EH (cell line): ENCODE measurements at places on chromosomes 3 and 15.
A peak's percentile ranks its signal among the peaks of the same experiment; 100 is the strongest.

DNA sequence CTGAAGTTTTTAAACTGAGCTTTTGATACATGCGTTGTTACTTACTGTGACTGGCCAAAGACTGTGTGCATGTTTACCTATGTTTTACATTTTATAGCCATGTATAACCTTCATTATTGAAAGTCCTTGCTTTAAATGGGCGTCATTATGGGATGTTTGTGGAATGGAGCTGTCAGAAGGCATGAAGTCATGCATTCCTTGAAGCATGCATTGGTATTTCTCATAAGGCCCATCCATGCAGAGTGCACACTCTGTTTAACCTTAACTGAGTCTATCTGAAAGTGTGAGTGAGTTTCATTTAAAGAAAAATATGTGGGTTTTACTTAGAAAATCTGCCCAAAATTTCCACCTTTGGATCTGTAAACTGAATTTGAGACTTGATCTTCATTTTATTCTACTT, 51.1 kb downstream of the PSMD6 start:
- peak; percentile 84 for DNase-seq

DNA sequence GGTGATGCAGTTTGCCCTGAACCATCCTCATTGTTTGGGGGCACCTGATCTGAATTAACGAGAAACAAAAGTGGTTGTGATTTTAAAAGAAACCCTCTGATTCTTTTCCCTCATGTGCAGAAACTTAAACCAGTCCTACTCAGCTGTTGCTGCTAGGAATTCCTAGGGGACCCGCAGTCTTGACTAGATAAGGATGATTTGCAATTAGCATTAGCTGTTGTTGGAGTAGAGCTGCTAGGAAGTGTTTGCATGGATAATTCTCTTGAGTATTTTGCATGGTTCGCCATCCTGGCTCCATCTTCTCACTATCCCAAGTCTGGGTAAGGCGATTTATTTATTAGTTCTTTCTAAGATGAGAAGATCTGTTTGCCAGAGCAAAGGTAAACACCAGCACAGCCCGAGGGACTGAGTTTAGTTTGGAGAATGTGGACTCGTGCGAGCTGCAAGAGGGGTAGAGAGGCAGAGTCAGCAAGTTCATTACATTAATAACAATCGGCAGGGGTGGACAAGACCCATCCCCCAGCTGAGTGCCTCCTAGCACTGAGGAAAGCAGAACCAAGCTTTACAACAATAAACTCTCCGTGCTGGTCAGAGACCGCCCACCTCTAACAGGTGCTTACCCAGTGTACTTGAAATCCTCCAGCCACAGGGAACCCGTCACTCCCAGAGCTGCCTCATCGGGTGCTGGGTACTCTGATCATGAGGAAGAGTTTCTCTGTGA, 4.1 kb downstream of the FGD5 start:
- no peak for DNase-seq

- peak; percentile 66 for DNase-seq
Observed at GRCh38 chr3:27607370-27607769, 114.8 kb downstream of the EOMES start.

DNA sequence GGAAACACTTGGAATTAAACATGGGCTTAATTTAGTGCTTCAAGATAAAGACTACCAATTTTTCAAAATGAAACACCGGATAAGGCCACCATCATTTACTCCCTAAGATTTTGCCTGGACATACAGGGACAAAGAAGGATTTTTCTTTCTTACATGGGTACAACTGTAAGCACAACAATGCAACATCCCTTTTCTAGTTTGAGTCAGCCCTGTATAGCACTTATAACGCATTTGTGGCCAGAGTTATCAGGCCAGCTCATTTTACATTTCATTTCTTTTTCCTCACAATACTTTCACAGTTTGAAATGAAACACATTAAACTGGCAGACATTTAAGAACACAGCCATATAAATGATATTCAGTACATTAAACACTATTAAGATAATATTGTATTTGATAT, 9.8 kb upstream of the SUCNR1 start:
- peak; percentile 30 for DNase-seq

DNA sequence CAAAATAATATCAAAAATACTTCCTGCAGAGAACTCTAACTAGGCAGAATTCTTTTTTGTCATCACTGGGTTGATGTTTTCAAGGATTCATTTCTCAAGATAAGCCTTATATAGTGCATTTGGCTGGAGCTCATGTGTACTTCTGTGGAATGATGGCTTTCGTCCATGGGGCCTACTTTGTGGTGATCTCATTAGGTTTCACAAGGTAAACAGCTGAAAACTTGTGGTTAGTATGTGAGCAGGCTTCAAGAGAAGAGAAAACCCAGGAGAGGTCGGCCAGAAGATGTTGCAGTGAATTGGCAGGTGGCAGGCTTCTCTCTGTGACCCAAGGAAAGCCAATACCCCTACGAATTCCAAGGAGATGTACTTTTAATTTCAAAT, 121.4 kb upstream of the PHLDB2 start:
- peak; percentile 96 for DNase-seq

DNA sequence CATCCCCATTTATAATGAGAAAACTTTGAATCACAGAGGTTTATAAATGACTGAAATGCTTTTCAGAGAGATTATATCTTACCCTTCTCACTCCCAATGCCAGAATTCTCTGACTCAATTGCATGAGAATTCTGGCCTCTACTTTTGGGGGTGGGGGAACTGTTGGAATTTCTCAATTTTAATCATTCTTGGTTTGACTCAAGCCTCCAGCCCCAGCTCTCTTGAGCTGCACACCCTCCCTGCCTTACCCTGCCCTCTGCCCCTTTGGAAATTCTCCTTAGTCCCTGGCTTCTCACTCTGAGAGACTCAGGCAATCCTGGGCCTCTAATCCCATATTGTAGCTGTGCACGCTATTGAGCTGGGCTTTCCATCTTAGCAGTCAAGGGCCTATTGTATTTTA, 44.2 kb downstream of the ZNF589 start:
- DNase-seq = peak; percentile 84

GRCh38 chr3:125186800-125187598, 25.5 kb downstream of the SLC12A8 start:
- DNase-seq = no peak

- no peak for DNase-seq
Observed at GRCh38 chr3:3665546-3665945, 133.7 kb upstream of the LRRN1 start.

DNA sequence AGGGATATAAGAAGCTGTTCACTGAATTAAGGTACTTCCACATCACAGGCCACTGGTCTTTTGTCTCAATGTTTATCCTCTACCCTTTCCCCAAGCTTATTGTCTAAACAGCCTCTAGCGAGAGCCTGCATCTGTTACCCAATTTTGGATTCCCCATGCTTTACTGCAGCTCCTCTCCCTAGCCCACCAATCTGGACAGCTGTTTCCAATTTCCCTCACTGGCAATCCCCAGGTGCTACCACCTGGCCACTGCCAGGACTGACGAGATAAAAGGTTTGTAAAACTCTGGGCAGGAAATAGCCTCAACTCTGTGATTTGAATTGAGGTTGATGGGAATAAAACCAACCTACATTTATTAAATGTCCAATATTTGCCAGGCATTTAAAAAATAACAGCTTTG, 58.0 kb upstream of the TEX9 start:
- DNase-seq = no peak

DNA sequence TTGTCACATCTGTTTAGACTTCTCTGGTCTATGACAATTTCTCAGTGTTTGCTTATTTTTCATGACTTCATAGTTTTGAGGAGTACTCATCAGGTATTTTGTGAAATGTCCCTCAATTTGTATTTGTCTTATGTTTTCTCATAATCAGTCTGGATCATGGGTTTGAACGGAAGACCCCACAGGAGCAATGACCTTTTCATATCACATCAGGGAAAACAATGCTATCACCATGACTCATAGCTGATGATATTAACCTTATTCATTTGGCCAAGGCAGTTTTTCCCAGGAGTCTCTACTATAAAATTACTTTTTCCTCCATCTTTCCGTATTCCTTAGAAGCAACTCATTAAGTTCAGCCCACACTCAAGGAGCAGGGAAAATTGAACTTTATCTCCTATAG, 32.7 kb downstream of the AADACL2 start:
- DNase-seq = peak; percentile 45

GRCh38 chr15:68574629-68575028, 4.2 kb upstream of the CORO2B start:
- no peak for DNase-seq

- DNase-seq = no peak
Observed at GRCh38 chr15:28112962-28113361, 13.8 kb upstream of the OCA2 start.
